ENCODE measurements at places on chromosomes 16 and 17.

DNA sequence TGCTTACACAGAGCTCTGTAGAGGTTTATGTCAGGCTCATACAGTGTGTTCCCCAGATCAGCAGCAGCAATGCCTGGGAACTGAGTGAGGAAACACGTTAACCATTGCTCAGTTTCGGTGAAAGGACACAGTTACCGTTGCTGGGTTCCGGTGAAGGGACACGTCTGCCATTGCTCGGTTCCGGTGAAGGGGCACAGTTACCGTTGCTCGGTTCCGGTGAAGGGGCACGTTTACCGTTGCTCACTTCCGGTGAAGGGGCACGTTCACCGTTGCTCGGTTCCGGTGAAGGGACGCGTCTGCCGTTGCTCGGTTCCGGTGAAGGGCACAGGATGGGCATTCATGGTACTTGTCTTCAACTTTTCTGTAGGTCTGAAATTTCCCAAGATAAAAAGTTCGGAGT lies 81.7 kb downstream of the MRM3 start:
- DNase-seq: no peak

GRCh38 chr16:58339452-58339981 lies 44.7 kb upstream of the PRSS54 start:
- no peak for DNase-seq

DNA sequence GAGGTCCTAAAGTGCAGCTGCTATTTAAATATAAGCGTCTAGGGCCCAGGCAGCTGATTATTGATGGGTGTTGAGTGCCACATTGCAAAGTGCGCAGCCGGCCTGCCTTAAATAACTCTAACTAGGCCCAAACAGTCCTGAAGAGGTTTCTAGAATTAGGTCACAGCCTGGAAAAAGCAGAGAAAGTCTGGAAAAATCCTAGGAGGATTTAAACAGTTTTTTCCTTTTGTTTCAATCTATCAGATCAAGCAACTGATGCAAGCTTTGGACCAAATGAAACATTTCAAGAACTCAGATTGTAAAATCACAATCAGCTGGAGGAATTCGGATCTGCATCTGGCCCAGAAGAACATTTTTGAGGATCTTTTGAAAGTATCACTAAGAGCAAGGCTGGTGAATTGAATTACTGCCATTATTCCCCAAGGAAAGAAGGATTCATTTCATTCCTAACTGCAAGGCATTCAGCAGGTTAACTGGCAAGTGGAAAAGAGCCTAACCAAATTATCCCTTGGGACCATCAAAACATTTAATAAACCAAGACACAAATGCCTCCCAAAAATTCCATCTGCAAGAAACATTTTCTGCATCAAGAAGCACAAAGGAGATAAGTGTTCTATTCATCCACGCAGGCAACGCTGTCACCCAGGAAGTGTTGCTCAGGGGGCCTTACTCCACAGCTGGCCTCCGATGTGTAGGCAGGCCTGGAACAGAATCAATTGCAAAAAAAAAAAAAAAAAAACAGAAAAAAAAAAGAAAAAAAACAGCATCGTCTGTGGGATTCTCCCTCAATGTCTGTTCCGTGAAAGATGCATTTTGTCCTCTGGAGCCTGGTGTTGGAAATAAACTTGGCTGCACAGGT lies 46.1 kb downstream of the IRX3 start:
- DNase-seq: no peak

- DNase-seq: no peak
Measured at GRCh38 chr16:89949121-89949742, 677 bp downstream of the DEF8 start.

DNA sequence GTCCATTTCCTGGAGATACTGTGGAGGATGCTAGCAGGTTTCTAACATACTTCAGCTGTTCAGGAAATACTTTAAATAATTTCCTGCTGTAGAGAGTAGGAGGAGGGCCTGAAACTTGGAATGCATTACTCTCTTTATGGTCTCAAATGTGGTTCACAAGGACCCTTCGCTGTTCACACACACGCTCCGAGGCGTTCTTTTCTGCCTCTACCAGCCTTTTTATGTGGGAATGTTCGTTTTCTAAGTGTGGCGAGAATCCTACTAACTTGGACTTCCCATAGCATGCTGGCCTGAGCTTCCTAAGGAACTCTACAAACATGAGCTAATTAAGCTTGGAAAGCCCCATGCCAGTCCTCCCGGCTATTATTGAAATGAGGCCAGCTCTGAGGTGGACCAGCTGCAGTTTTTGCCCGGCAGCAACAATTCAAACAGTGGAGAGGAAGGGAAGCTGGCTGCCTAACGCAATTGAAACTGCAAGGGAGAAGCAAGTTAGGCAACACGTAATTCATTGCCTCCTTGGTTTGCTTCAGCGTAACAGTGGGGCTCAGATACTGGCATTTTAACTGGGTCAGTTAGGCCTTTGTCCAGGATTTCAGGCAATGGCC lies 18.9 kb downstream of the KPNA2 start:
- peak; percentile 61 for DNase-seq

DNA sequence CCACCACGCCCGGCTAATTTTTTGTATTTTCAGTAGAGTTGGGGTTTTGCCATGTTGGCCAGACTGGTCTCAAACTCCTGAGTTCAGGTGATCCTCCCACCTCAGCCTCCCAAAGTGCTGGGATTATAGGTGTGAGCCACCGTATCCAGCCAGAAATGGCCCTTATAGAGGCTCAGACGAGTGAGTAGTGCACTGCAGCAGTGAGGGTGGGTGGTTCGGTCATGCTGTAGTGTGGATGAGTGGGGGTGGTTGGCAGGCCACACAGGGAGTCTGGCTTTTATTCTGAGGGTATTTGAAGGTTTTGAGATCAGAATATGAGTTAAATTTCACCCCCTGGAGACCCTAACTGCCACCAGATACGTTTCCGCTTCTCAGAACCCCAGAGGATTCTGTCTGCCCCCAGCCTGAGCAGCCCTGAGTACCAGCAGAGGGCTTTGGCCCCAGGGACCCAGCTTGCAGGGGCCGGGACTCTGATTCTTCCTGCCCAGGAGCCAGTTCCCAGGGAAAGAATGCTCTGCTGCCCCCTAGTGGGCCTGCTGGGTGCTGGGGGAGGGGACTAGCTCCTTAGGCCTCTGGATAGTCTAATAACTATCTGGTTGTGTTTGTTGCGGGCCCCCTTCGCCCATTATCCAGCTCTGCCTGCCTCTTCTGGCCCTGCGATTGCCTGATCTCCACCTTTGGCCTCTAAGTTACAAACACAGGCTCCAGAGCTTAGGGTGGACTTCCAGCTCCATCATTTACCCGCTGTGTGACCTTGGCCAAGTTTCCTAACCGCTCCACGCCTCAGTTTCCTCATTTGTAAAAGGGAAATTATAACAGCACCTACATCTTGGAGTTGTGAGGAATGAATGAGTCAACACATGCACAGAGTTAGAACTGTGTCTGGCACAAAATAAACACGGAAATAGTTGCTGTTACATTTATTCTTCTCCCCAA lies 2.0 kb downstream of the ZNF771 start:
- peak; percentile 76 for DNase-seq

- DNase-seq: peak; percentile 94
Measured at GRCh38 chr16:86508947-86509758, 1.2 kb upstream of the FOXF1 start.

- peak; percentile 60 for DNase-seq
Measured at GRCh38 chr16:81004646-81005353, 1.9 kb downstream of the CMC2 start.

GRCh38 chr17:28507567-28508203 lies 1.5 kb downstream of the FOXN1 start:
- DNase-seq: no peak

All from iris pigment epithelial cell (primary cell).